Activated naive CD8-positive, alpha-beta T cell treated with anti-CD3 and anti-CD28 coated beads for 36 hours (primary cell): ENCODE measurements at places on chromosomes 4 and X. TPM values are rescaled to one million over a fixed set of nuclear protein-coding genes. Genes with fewer than 3 reads are reported as not detected.

VCX3B gene
- not detected for total RNA-seq

F11 gene
- total RNA-seq = not detected

TBC1D25 gene
- total RNA-seq = 12.9 TPM

FDCSP gene
- total RNA-seq = not detected

HAND2 gene
- not detected for total RNA-seq

FGF13 gene
- total RNA-seq = not detected

CD38 gene
- 42.1 TPM for total RNA-seq

SPACA5 gene
- not detected for total RNA-seq

ATXN3L gene
- total RNA-seq = not detected

DCAF16 gene
- 43.0 TPM for total RNA-seq

- no peaks in the 10 kb centered on the region for H3K36me3 ChIP-seq
- H3K27ac ChIP-seq = no peak overlapping the region
- H3K4me3 ChIP-seq = no peak overlapping the region
- DNase-seq = no peak
These were observed 520.8 kb downstream of the RAB28 start for GRCh38 chr4:12963291-12963690.

- no peaks in the 10 kb centered on the region for H3K4me1 ChIP-seq
- H3K4me3 ChIP-seq = no peak overlapping the region
- no peak overlapping the region for H3K27ac ChIP-seq
- no peak for DNase-seq
These were observed 46.6 kb upstream of the SHISA3 start for GRCh38 chr4:42350611-42351182.

GRCh38 chr4:10701702-10702460 is 17.3 kb upstream of the CLNK start:
- H3K27ac ChIP-seq = no peak overlapping the region
- no peak overlapping the region for H3K4me3 ChIP-seq
- no peaks in the 10 kb centered on the region for H3K36me3 ChIP-seq
- no peaks in the 10 kb centered on the region for H3K27me3 ChIP-seq

- H3K4me1 ChIP-seq = peaks cover 5% of the 10 kb centered on the region
- no peak overlapping the region for H3K4me3 ChIP-seq
These were observed 3.1 kb upstream of the FGB start for GRCh38 chr4:154559494-154560418.

- no peak overlapping the region for H3K27ac ChIP-seq
- no peak overlapping the region for H3K4me3 ChIP-seq
- H3K36me3 ChIP-seq = peaks cover 5% of the 10 kb centered on the region
- H3K27me3 ChIP-seq = no peaks in the 10 kb centered on the region
These were observed 54.0 kb downstream of the METTL14 start for GRCh38 chr4:118739022-118739713.

DNA sequence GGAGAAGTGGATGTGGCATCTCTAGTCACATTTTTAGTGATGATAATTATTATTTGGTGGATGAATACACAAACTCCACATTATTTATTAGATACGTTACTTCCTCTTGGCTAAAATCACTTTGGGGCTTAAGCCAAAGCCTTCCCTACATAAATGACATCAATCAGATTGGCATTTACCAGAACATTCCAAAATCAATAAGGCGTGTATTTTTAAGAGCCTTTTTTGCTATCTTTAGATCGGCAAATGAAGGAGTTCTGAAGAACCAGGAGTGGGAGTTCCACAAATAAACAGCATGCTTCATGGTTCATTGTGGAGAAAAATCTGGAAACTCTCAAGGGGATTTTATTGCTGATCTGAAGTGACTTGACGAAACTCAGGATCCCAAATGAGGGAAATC is 89.7 kb downstream of the AMELX start:
- no peaks in the 10 kb centered on the region for H3K36me3 ChIP-seq
- no peak overlapping the region for H3K27ac ChIP-seq
- no peak for DNase-seq
- no peak overlapping the region for H3K4me3 ChIP-seq

DNA sequence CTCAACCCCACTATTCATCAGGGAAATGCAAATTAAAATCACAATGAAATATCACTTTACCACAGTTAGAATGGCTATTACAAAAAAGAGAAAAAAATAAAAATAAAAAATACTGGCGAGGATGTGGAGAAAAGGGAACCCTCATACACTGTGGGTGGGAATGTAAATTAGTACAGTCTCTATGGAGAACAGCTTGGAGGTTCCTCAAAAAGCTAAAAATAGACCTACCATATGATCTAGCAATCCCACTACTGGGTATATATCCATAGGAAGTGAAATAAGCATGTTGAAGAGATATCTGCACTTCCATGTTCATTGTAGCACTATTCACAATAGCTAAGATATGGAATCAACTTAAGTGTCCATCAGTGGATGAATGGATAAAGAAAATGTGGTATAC is 50.5 kb upstream of the PAGE1 start:
- H3K4me1 ChIP-seq = no peaks in the 10 kb centered on the region
- peaks cover 10% of the 10 kb centered on the region for H3K27me3 ChIP-seq
- no peak for DNase-seq
- H3K4me3 ChIP-seq = no peak overlapping the region
- H3K27ac ChIP-seq = no peak overlapping the region

DNA sequence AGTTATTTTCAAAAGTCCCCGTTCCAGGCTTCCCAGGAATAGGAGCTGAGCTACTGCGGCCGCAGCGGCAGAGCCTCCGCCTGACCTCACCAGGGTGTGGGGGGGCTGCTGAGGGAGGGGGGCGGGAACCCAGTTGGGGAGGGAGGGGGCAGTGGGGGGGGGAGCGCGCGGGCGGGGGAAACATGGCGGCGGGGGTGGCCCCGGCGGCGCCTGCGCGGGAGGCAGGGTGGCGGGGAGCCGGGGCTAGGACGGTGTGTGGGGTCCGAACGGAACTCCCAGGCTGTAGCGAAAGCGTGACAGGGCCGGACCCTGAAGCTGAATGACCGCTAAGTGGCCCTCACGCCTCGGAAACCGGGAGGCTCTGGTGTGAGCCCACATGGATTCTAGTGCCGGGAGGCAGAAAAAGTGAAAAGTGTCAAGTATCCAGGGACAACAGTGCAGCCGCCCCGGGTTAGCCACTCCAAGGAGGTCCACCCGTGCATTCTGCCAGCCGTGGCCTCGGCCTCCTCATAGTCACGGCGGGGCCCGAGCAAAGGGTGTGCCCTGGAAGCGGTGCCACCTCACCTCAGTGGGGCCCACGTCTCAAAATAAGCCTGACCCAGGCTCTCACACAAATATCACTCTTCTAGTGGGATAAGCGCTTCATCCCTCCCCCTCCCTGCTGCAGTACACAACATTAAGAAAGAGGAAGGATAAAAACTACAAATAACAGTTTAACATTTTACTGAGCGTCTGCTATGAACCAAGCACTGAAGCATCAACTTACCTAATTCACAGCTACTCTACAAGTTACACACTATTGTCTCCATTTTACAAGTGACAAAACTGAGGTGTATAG is at the start of gene KLHL13:
KLHL13 (minus strand) TSS at position 98 of the 838 bp plus-strand sequence. CDS start 88,337 bp downstream, outside the sequence.
- H3K27ac ChIP-seq = peak within 1 kb of the TSS; percentile 74
- DNase-seq = peak; percentile 22
- peak within 1 kb of the TSS; percentile 79 for H3K4me3 ChIP-seq
- peaks cover 3% of the 10 kb centered on the region for H3K27me3 ChIP-seq
- no peaks in the 10 kb centered on the region for H3K36me3 ChIP-seq
- H3K4me1 ChIP-seq = peaks cover 7% of the 10 kb centered on the region

- peaks cover 28% of the 10 kb centered on the region for H3K27me3 ChIP-seq
- DNase-seq = no peak
- H3K36me3 ChIP-seq = no peaks in the 10 kb centered on the region
- no peaks in the 10 kb centered on the region for H3K4me1 ChIP-seq
These were observed at the start of gene DOK7 for GRCh38 chr4:3462790-3463415. DOK7 (plus strand) TSS chr4:3463306; CDS start chr4:3463376, 70 bp downstream.

DNA sequence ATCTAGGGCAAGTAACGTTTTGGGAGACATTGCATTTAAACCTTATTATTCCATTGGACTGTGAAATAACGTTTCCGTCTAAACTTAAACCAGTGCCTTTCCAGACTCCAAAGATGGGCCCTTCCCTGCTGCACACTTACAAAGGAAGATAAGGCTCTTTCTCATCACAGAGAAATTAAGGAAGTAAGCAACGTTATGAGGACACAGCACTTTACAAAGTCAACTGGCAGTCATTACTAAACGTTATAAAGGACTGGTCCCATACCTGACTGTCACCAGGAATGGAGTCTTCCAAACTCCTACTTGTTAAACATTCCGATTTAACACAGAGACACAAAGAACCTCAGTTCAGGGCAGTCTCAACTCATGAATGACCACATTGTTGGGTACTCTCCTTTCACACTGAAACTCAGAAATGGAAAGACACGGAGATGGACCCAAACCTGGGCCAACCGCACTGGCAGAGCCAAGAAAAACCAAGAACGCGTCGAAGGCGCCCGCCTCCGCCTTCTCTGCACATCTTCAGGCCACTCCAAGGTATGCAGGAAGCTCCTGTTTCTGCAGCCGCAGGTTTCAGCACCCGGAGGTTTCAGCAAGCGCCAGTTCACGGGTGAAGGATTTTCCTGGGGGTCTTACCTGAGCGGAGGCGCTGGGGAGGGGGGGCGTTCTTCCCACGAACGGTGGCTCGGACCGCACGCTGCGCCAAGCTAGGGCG is 670 bp downstream of the PAPSS1 start:
- DNase-seq = no peak
- H3K4me3 ChIP-seq = peak overlapping the region; percentile 92
- H3K36me3 ChIP-seq = peaks cover 3% of the 10 kb centered on the region
- no peaks in the 10 kb centered on the region for H3K27me3 ChIP-seq
- peaks cover 31% of the 10 kb centered on the region for H3K4me1 ChIP-seq
- H3K27ac ChIP-seq = peak overlapping the region; percentile 72

DNA sequence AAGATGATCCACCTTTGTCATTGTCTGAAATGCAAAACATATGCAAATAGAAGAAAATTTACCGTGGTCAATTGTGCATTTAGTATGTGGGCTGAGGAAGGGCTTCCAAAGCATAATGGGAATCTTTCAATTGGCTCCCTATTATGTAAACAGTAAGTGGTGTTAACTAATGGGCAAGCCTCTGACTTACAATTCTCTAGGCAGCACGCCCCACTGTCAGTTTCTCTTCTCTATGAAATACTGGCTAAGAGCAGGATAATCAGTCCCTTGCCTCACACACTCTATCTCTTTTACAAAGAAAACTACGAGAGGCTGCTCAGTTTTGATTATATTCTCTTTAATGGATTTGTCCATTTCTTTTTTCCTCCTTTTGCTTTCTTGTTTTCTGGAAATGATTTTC is 1272.6 kb downstream of the PCDH19 start:
- no peak for DNase-seq
- no peaks in the 10 kb centered on the region for H3K36me3 ChIP-seq
- H3K4me3 ChIP-seq = no peak overlapping the region
- no peak overlapping the region for H3K27ac ChIP-seq

- no peaks in the 10 kb centered on the region for H3K4me1 ChIP-seq
- H3K27ac ChIP-seq = no peak overlapping the region
- no peaks in the 10 kb centered on the region for H3K36me3 ChIP-seq
- DNase-seq = no peak
- peaks cover 9% of the 10 kb centered on the region for H3K27me3 ChIP-seq
These were observed 325.6 kb upstream of the BOD1L1 start for GRCh38 chr4:13953083-13953482.

DNA sequence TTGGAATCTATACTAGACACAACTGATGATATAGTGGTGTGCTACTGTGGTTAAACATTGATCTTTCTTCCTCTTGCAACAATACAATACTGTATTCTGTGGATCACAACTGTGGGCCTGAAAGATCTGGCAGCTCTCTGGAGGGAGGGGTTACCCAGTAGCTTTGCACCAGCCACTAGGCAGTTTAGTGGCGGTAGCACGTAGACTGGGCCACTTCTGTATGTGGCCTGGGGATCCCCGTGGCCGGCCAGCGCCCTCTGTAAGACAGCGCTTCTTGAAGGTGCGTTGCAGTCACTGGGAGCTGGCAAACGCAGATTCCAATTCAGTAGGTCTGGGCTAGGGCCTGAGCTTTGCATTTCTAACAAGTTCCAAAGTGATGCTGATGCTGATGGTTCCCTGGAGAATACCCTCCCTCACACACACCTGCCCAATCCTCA is 168.6 kb downstream of the MGST2 start:
- H3K27me3 ChIP-seq = no peaks in the 10 kb centered on the region
- no peak overlapping the region for H3K4me3 ChIP-seq
- no peak overlapping the region for H3K27ac ChIP-seq
- no peak for DNase-seq
- no peaks in the 10 kb centered on the region for H3K36me3 ChIP-seq
- H3K4me1 ChIP-seq = no peaks in the 10 kb centered on the region

DNA sequence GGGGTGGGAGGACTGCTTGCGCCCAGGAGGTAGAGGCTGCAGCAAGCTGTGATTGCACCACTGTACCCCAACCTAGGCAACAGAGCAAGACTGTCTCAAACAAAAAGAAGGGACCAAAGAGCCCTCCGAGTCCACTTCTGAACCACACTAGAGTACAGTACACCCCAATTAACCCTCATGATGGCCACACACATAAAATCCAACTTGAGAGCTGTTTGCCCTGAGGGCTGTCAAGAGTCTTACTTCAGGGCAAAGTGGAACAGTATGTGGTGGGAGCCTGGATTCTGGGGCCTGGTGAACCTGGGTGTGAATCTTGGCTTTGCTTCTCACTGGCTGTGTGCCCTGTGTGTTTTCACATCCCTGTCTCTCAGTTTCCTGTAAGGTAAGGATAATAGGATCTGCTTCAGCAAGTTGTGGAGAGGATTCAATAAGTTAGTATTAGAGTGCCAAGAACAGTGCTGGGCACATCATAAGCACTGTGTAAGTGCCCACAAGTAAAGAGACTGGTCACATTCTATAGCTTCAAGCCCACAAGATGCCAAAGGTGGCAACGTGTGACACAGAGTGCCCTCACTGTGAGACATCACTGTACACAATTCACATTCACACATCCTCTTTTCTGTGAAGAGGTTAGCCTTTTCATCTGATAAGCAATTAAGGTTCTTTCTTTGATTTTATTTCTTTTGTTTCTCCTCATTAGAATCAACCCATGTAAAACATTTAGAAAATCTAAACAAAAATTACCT is 52.1 kb downstream of the LEF1 start:
- H3K27me3 ChIP-seq = no peaks in the 10 kb centered on the region
- peaks cover 89% of the 10 kb centered on the region for H3K4me1 ChIP-seq
- peak overlapping the region; percentile 62 for H3K4me3 ChIP-seq

GRCh38 chrX:120271218-120271617 is 20.6 kb downstream of the ZBTB33 start:
- no peak for DNase-seq
- no peak overlapping the region for H3K27ac ChIP-seq
- H3K27me3 ChIP-seq = no peaks in the 10 kb centered on the region
- no peaks in the 10 kb centered on the region for H3K36me3 ChIP-seq

DNA sequence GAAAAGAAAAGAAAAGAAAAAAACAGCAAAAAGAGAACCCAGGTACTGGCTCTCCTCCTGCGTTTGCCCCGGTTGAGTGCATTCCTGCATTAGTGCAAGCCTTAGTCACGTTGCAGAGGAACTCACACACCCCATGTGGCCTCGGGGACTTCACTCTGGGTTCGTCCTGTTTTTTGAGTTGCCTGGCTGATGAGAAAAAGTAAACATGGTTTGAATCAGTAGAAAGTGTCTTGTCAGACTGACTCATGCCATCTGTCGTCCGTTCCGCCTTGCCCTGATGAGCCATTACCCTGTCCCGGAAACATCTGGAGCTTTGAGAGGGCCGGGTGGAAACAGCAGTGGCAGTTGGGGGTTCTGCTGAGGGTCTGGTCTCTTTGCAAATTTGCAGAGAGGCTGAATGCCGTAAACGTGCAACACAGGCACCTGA is 16.3 kb downstream of the CD99 start:
- peak overlapping the region; percentile 84 for H3K27ac ChIP-seq
- DNase-seq = peak; percentile 75

GRCh38 chr4:186953599-186954260 is 230.1 kb upstream of the FAT1 start:
- H3K4me3 ChIP-seq = no peak overlapping the region
- no peak overlapping the region for H3K27ac ChIP-seq
- no peaks in the 10 kb centered on the region for H3K36me3 ChIP-seq
- no peak for DNase-seq
- H3K27me3 ChIP-seq = no peaks in the 10 kb centered on the region
